Heart left ventricle (tissue), 16 donors: ENCODE measurements at places on chromosomes 4 and X. TPM values are rescaled to one million over a fixed set of nuclear protein-coding genes. Genes with fewer than 3 reads are reported as not detected.

DNA sequence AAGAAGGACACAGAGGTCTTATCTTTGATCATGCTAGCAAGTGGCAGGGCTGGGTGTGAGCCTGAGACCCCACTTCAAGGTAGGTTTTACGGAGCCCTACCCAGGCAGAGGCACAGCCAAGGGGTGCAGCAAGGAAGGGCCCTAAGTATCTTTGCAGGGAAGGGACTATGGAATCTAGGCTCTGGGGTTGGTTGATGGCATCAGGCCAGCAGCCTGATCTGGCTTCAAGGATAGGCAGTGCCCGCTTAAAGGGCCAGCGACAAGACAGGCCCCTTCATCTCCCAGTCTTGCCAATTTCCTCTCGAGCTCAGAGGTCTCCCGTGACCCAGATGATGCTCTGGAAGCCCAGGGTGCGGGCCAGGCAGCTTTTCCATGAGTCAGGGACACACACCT, 5.8 kb downstream of the ABLIM2 start:
- H3K27me3 ChIP-seq: peaks cover 9% of the 10 kb centered on the region
- peak; percentile 63 for DNase-seq
- H3K4me3 ChIP-seq: no peak overlapping the region
- peaks cover 7% of the 10 kb centered on the region for H3K4me1 ChIP-seq

- peaks cover 10% of the 10 kb centered on the region for H3K27me3 ChIP-seq
- H3K4me3 ChIP-seq: no peak overlapping the region
- H3K36me3 ChIP-seq: peaks cover 75% of the 10 kb centered on the region
- H3K4me1 ChIP-seq: no peaks in the 10 kb centered on the region
- H3K27ac ChIP-seq: peak overlapping the region; percentile 64
These were observed 14.3 kb upstream of the UBA1 start for GRCh38 chrX:47179221-47179927.

GRCh38 chrX:34655501-34656455, 1.3 kb downstream of the TMEM47 start:
- no peaks in the 10 kb centered on the region for H3K27me3 ChIP-seq
- H3K4me1 ChIP-seq: no peaks in the 10 kb centered on the region
- no peak for DNase-seq
- H3K36me3 ChIP-seq: no peaks in the 10 kb centered on the region
- H3K4me3 ChIP-seq: peak overlapping the region; percentile 74

DNA sequence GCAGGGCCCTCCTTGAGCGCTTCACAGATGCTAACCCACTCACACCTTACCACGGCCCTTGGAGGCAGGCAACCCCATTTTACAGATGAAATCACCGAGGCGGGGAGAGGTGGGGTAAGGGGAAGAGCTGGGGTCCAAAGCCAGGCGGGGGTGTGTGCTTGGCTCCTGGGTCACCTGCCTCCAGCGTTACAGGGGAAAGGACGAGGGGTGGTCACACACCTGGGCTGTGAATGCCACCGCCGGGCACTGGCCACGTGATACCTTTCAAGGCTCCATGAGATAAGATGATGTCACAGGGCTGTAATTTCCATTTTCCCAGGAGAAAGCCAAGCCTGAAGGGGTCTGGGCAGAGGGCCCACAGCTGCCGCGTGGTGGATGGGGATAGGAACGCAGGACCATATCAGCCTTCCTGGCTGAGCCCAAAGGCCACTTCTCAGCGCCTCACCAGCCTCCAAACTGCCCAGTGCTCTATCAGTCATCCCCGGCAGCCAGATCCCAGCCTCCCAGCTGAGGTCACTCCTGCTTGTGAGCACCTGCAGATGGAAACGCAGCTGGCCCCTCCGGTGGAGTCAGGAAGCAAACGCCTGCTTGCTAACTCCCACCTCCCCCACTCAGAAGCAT, 62.4 kb upstream of the CRMP1 start:
- peaks cover 6% of the 10 kb centered on the region for H3K4me1 ChIP-seq
- peaks cover 41% of the 10 kb centered on the region for H3K27me3 ChIP-seq
- no peak overlapping the region for H3K4me3 ChIP-seq
- no peaks in the 10 kb centered on the region for H3K36me3 ChIP-seq
- DNase-seq: no peak
- no peak overlapping the region for H3K27ac ChIP-seq

GRCh38 chr4:124711471-124712371, 811 bp downstream of the ANKRD50 start:
- peak; percentile 57 for DNase-seq
- H3K27ac ChIP-seq: peak overlapping the region; percentile 97
- peaks cover 13% of the 10 kb centered on the region for H3K4me1 ChIP-seq
- H3K36me3 ChIP-seq: no peaks in the 10 kb centered on the region
- H3K27me3 ChIP-seq: no peaks in the 10 kb centered on the region

GRCh38 chrX:112967341-112967740, 126.7 kb upstream of the AMOT start:
- DNase-seq: no peak
- H3K27ac ChIP-seq: no peak overlapping the region
- H3K4me1 ChIP-seq: no peaks in the 10 kb centered on the region
- H3K4me3 ChIP-seq: no peak overlapping the region

DNA sequence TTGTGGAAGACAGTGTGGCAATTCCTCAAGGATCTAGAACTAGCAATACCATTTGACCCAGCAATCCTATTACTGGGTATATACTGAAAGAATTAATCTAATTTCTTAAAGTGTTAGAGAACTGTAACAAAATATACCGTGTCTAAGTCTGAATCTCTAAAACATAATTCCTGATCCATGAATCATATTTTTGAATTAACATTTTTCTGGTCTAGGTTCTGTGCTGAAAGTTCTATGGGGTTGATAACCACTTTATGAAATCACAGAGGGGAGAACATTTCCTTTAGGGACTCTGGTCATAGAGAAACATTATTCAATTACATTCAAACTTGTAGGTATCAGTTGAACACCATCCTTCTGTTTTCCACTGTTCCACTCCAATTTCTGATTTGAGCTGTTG, 91.9 kb upstream of the ETNPPL start:
- H3K4me3 ChIP-seq: no peak overlapping the region
- DNase-seq: no peak
- H3K36me3 ChIP-seq: no peaks in the 10 kb centered on the region
- H3K4me1 ChIP-seq: no peaks in the 10 kb centered on the region

- H3K4me1 ChIP-seq: no peaks in the 10 kb centered on the region
- H3K27me3 ChIP-seq: no peaks in the 10 kb centered on the region
- H3K4me3 ChIP-seq: no peak overlapping the region
- H3K27ac ChIP-seq: no peak overlapping the region
- no peak for DNase-seq
These were observed 36.3 kb upstream of the PDGFRA start for GRCh38 chr4:54192811-54193210.

- no peak overlapping the region for H3K27ac ChIP-seq
- DNase-seq: no peak
- no peaks in the 10 kb centered on the region for H3K36me3 ChIP-seq
- H3K4me3 ChIP-seq: no peak overlapping the region
- no peaks in the 10 kb centered on the region for H3K4me1 ChIP-seq
- H3K27me3 ChIP-seq: no peaks in the 10 kb centered on the region
These were observed 3.1 kb downstream of the PPBP start for GRCh38 chr4:73984736-73985527.

DNA sequence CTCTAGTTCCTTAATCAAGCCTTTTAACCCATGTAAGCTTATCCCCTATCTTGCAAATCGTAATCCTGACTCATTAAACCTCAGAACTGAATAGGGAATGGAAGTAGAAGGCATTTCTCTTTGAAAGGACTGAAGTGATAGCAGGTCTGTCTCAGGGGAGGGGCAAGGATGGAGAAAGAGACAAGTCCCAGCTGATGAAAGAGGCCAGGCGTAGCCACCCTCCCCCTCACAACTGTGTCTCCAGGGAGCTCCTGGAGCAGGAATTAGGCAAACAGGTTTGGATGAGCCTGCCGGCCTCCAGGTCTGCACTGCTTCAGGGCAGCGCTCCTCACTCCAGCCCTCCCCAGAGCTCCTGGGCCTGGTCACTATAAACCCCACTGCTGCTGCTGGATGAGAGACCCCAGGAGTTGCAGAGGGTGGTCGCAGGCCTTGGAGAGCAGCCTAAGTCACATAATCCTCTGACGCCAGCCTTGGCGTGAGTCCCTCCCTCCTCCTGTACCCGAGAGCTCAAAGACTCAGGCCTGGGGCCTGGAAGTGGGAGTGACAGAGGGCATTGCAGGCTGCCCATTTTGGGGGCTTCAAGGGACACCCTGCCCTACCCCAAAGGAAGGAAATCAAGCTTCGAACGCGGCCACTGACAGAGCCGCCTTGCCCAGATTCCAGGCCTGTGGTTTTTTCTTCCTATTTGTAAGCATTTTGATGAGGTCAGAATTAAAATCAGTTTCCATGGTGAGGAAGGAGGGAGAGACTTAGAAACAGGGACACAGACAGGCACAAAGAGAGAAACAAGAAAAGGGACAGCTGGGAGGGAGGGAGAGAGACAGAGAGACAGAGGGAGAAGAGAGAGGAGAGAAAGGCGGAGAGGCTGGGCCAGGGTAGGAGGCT, 21.2 kb upstream of the MSX1 start:
- H3K27ac ChIP-seq: no peak overlapping the region
- no peaks in the 10 kb centered on the region for H3K36me3 ChIP-seq
- H3K4me1 ChIP-seq: no peaks in the 10 kb centered on the region

DNA sequence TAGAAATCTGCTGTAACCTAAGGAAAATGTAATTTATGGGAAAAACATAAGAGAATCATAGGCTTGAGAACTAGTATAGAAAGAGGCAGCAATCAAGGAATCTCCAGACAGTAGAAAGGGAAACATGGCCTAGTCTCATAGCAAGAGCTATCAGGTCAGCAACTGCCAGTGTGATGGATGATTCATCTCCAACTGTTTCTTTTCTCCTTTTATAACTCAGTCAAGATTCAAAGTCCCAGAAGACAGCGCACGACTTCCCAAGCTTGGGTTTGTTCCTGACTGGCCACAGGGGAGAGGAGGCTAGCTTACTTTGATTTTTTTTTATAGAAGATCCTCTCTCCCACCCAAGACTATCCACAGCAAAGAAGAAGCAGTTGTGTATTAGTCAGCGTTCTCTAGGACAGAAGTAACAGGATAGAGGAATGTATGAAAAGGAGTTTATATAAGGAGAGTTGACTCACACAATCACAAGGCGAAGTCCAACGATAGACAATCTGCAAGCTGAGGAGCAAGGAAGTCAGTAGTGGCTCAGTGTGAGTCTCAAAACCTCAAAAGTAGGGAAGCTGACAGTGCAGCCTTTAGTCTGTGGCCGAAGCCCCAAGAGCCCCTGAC, 181.5 kb downstream of the GC start:
- H3K27me3 ChIP-seq: no peaks in the 10 kb centered on the region
- H3K4me1 ChIP-seq: no peaks in the 10 kb centered on the region
- H3K4me3 ChIP-seq: no peak overlapping the region
- DNase-seq: no peak
- H3K27ac ChIP-seq: no peak overlapping the region

DNA sequence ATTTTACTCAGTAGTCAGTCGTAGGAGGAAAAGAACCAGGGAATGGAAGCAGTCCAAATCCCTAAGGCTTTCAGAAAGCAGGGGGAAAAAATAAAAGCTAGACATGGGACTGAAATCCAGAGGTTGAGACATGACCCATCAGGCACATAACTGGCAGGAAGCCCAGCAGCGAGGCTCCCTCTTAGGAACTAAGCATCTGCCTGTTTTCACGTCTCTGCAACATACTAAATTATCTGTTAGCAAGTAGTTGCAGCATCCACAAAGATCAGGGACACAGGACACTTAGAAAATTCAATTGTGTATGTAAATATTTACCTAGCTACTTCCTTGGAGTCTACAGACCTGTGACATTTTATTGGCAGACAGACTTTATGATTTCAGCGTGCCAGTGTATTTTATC, 118.0 kb upstream of the EDNRA start:
- H3K27me3 ChIP-seq: no peaks in the 10 kb centered on the region
- peak; percentile 80 for DNase-seq
- H3K4me1 ChIP-seq: no peaks in the 10 kb centered on the region
- peak overlapping the region; percentile 76 for H3K27ac ChIP-seq
- no peaks in the 10 kb centered on the region for H3K36me3 ChIP-seq
- no peak overlapping the region for H3K4me3 ChIP-seq

- no peak for DNase-seq
- H3K4me3 ChIP-seq: no peak overlapping the region
- H3K36me3 ChIP-seq: no peaks in the 10 kb centered on the region
- no peak overlapping the region for H3K27ac ChIP-seq
- H3K27me3 ChIP-seq: peaks cover 7% of the 10 kb centered on the region
These were observed 14.2 kb downstream of the COL4A5 start for GRCh38 chrX:108453841-108454240.

GRCh38 chr4:76803522-76803921, 94.4 kb downstream of the SOWAHB start:
- peak overlapping the region; percentile 83 for H3K27ac ChIP-seq
- DNase-seq: no peak
- no peaks in the 10 kb centered on the region for H3K36me3 ChIP-seq
- H3K4me3 ChIP-seq: no peak overlapping the region

GRCh38 chrX:112746812-112747595, 67.3 kb upstream of the LHFPL1 start:
- no peak overlapping the region for H3K27ac ChIP-seq
- no peaks in the 10 kb centered on the region for H3K36me3 ChIP-seq
- H3K4me3 ChIP-seq: no peak overlapping the region
- H3K4me1 ChIP-seq: no peaks in the 10 kb centered on the region
- H3K27me3 ChIP-seq: no peaks in the 10 kb centered on the region
- no peak for DNase-seq

- no peak for DNase-seq
- no peaks in the 10 kb centered on the region for H3K27me3 ChIP-seq
- no peak overlapping the region for H3K4me3 ChIP-seq
- H3K4me1 ChIP-seq: peaks cover 5% of the 10 kb centered on the region
- no peaks in the 10 kb centered on the region for H3K36me3 ChIP-seq
- no peak overlapping the region for H3K27ac ChIP-seq
These were observed 46.7 kb upstream of the IL2 start for GRCh38 chr4:122503214-122503613.

Gene PJA1
- 16.1 TPM for total RNA-seq

Gene ZFP92
- 0.22 TPM for total RNA-seq

Gene FGF13
- 0.77 TPM for total RNA-seq

Gene USP26
- total RNA-seq: not detected

Gene SERPINA7
- not detected for total RNA-seq

Gene PFKFB1
- total RNA-seq: not detected

Gene SMR3B
- not detected for total RNA-seq

Gene BEX1
- 10.5 TPM for total RNA-seq
